Thoracic aorta (tissue), 2 donors: ENCODE measurements at places on chromosomes 2 and 18.

- peaks cover 27% of the 10 kb centered on the region for H3K4me1 ChIP-seq
- no peaks in the 10 kb centered on the region for H3K36me3 ChIP-seq
- H3K27me3 ChIP-seq = no peaks in the 10 kb centered on the region
These were observed 62.5 kb downstream of the CENPO start for GRCh38 chr2:24855726-24856125.

DNA sequence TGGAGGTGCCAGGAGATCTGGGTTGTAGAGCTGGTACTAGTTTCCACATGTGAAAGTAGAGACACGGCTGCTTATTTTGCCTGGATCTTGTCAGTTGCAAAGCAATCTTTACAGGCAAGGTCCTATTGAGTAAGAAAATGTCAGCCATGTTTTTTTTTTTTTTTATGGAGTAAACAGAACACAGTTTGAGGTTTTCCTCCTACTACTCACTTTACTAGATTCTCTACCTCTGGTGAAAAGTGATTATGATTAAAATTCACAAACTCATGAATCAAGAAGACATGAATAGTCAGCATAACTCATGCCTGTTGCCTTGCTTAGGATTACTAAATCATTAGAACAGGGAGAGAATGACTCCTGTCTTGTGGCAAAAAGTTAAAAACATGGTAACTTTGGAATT lies 70.1 kb upstream of the PNPT1 start:
- H3K27me3 ChIP-seq = no peaks in the 10 kb centered on the region
- H3K36me3 ChIP-seq = no peaks in the 10 kb centered on the region
- H3K27ac ChIP-seq = no peak overlapping the region
- H3K4me3 ChIP-seq = no peak overlapping the region

DNA sequence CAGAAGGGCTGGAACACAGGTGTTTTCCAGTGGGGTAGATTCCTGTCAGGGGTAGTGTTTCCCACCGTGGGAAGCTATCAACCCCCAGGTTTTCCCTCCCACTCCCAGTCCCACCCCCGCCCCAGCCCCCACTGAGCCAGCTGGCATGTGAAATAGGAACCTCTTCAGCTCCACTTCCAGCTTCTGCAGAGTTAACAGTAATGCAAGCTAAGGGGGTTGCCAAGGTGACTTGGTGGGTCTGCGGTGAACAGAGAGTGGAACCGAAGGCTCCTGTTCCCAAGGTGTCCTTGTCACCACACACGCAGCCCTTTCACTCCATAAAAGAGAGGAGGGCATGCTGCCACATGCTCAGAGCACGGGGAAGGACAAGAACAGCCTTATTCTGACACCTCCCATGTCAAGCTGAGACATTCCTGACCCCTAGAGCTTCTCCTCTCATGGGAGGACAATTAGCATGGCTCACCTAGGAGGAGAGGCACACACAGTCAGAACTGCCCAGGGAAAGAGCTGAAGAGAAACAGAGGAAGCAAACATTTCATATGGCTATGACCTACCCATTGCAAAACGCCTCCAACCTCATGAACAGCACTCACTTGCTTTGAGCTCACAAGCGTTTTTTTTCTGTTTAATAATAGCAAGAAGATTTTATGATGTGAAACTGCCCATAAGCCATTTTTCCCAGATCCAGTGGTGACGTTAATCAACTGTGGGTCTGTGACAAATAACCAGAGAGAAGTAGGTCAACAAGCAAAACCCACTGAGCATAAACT lies 39.8 kb upstream of the TBC1D8 start:
- no peaks in the 10 kb centered on the region for H3K4me1 ChIP-seq
- no peaks in the 10 kb centered on the region for H3K27me3 ChIP-seq
- no peak overlapping the region for H3K27ac ChIP-seq
- no peak for DNase-seq
- H3K4me3 ChIP-seq = peak overlapping the region; percentile 30

- H3K4me3 ChIP-seq = no peak overlapping the region
- H3K4me1 ChIP-seq = no peaks in the 10 kb centered on the region
- no peaks in the 10 kb centered on the region for H3K27me3 ChIP-seq
- no peaks in the 10 kb centered on the region for H3K36me3 ChIP-seq
These were observed 79.0 kb downstream of the GCA start for GRCh38 chr2:162422894-162423293.

DNA sequence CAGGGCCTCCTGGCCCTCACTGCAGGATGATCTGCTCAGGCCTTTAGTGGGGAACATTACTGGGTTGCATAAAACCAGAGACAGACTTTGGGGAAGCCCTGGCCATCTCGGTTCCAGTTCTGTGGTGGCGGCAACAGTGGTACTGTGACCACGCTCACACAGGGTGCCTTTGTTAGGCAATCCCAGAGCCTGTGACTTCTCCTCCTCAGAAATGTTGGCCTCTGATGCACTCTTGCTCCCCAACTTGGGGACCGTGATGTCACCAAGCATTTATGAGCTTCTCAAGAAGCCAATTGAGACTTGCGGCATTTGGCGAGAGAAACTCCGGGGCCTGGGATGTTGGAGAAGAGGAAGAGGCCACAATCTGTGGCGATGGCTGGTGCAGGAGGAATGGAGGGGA lies 80.9 kb upstream of the PKDCC start:
- peaks cover 58% of the 10 kb centered on the region for H3K4me1 ChIP-seq
- H3K36me3 ChIP-seq = no peaks in the 10 kb centered on the region
- H3K27ac ChIP-seq = peak overlapping the region; percentile 93

DNA sequence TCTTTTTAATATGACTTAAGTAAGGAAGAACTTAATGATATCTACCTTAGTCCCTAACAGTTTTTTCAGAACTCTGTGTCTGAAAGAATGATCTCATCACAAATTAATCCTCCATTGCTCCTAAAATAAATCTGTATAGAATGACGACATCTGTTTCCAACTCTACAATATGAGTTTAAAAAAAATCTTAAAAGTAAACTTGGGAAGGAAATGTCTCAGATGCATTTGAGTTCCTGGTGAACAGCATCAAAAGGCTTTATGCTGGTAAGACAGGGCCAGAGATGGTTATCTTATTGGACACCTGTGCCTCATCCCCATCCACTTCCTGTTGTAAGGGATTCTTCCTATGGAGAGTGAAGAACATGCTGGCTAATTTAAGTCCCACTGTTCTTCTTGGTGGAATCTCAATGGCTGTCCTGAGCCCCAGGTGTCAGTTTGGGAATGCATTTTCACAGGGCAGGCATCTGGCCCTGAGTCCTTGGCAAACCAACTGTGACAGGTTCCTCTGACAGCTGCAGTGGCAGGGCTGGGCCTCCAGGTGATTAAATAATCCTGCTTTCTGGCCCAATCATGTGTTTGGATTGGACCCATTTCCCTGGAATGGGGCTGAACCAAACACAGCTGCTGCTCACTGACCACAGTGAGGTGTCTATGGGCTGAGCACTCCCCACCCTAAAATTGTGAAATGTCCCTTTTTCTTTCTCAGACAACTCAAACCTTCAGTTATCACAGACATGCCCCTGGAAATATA lies 12.9 kb upstream of the NCKAP5 start:
- no peak for DNase-seq
- H3K27me3 ChIP-seq = no peaks in the 10 kb centered on the region
- H3K36me3 ChIP-seq = no peaks in the 10 kb centered on the region
- peaks cover 8% of the 10 kb centered on the region for H3K4me1 ChIP-seq
- no peak overlapping the region for H3K4me3 ChIP-seq

DNA sequence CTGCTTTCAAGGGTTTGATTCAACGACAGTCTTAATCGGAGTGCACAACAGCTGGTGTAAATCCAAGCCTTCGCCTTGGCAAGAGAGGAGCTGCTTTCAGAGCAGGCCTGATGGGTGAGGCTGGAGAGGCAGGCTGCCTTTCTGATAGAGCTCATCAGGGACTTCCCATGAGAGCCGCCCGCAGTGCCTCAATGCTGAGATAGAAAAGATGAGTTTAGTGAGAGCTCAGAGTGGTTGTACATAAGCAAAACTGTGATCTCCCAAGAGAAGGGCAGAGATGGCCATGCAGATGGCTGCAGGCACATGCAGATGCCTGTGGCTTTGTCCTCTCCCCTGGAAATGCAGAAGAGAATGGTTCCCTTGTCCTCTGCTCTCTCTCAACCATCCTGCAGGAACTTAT lies 122.1 kb downstream of the ARL4C start:
- H3K27me3 ChIP-seq = no peaks in the 10 kb centered on the region
- H3K4me3 ChIP-seq = no peak overlapping the region
- no peak for DNase-seq
- no peak overlapping the region for H3K27ac ChIP-seq
- H3K36me3 ChIP-seq = no peaks in the 10 kb centered on the region
- no peaks in the 10 kb centered on the region for H3K4me1 ChIP-seq

GRCh38 chr2:233061591-233062450 lies 1.7 kb downstream of the INPP5D start:
- peak overlapping the region; percentile 55 for H3K27ac ChIP-seq
- H3K27me3 ChIP-seq = no peaks in the 10 kb centered on the region
- peak overlapping the region; percentile 72 for H3K4me3 ChIP-seq
- H3K4me1 ChIP-seq = no peaks in the 10 kb centered on the region
- DNase-seq = no peak

DNA sequence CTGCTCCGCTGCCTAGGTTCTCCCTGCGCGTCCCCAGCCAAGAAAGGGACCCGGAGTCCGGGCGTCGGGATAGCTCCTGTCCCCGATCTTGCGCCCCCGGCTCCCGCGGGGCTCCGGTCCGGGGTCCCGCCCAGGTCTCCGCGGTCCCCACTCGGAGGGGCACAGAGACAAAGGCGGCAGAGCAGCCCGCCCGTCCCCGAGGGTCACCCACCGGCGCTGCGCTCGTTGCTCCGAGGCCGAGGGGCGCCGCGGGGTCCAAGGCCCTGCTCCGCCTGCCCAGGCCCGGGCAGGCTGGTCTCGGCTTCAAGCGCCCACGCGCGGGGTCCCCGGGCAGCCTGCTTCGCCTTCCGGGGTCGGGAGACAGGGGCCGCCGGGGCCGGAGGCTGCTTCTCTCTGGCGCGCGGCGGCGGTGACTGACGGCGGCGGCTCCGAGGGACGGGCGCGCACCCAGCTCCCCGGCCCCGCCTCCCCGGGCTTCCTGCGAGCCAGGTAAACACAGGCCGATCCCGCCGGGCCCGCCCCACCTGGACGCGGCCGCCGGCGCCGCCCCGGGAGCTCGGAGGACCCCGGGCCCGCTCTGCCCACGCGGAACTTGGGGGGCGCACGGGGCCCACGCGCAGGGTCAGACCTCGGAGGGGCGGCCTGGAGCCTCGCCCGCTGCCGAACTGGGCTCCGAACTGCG lies at the start of gene MBP:
Gene MBP, minus strand, starts transcription at position 415 of the 682 bp plus-strand sequence. CDS start 27,522 bp downstream, outside the sequence.
- H3K4me1 ChIP-seq = peaks cover 44% of the 10 kb centered on the region
- peak within 1 kb of the TSS; percentile 89 for H3K27ac ChIP-seq
- no peaks in the 10 kb centered on the region for H3K36me3 ChIP-seq

GRCh38 chr2:217090024-217090473 lies 230.2 kb upstream of the TNP1 start:
- H3K27ac ChIP-seq = no peak overlapping the region
- H3K36me3 ChIP-seq = no peaks in the 10 kb centered on the region
- no peaks in the 10 kb centered on the region for H3K27me3 ChIP-seq
- DNase-seq = no peak

- H3K4me3 ChIP-seq = no peak overlapping the region
- no peak overlapping the region for H3K27ac ChIP-seq
- peaks cover 7% of the 10 kb centered on the region for H3K4me1 ChIP-seq
- H3K36me3 ChIP-seq = no peaks in the 10 kb centered on the region
- DNase-seq = no peak
These were observed 402.8 kb downstream of the TXNL1 start for GRCh38 chr18:56235481-56236013.

DNA sequence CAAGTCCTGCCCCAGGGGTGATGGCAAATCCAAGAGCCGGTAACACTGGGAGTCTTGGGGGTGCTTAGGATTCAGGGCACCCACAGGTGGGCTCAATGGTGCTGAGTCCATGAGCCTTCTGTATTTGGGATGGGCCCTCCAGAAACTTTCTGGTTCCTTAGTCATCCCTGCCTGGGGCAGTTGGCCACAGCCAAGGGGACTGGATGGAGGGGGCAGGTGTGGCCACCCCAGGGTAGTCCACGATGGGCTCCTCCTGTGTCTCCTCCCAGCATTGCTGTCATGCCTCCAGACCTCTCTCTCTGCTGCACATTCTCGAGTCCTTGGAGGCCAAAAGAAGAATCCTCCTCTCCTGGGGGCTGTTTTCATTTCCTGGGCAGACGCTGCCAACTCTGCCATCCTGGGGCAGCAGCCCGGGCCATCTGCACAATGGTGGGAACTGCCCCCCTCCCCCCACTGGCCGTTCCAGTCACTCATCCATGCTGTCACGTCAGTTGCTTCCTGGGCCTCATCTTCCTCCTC lies 158.0 kb upstream of the TWIST2 start:
- no peak overlapping the region for H3K27ac ChIP-seq
- H3K36me3 ChIP-seq = no peaks in the 10 kb centered on the region
- peaks cover 7% of the 10 kb centered on the region for H3K4me1 ChIP-seq
- H3K4me3 ChIP-seq = no peak overlapping the region

- H3K27ac ChIP-seq = no peak overlapping the region
- no peaks in the 10 kb centered on the region for H3K4me1 ChIP-seq
These were observed 2.1 kb downstream of the EML6 start for GRCh38 chr2:54725343-54726099.
